GM23338 (cell line): ENCODE measurements at places on chromosomes 6 and 20. TPM values are rescaled to one million over a fixed set of nuclear protein-coding genes. Genes with fewer than 3 reads are reported as not detected.
A peak's percentile ranks its signal among the peaks of the same experiment; 100 is the strongest.

GRCh38 chr6:1315560-1316386 is 3.9 kb downstream of the FOXQ1 start:
- DNase-seq = peak; percentile 21
- H3K4me1 ChIP-seq = peaks cover 14% of the 10 kb centered on the region
- H3K36me3 ChIP-seq = no peaks in the 10 kb centered on the region
- no peak overlapping the region for H3K27ac ChIP-seq
- peak overlapping the region; percentile 47; the same call in 1 of the 2 replicates for H3K4me3 ChIP-seq

DNA sequence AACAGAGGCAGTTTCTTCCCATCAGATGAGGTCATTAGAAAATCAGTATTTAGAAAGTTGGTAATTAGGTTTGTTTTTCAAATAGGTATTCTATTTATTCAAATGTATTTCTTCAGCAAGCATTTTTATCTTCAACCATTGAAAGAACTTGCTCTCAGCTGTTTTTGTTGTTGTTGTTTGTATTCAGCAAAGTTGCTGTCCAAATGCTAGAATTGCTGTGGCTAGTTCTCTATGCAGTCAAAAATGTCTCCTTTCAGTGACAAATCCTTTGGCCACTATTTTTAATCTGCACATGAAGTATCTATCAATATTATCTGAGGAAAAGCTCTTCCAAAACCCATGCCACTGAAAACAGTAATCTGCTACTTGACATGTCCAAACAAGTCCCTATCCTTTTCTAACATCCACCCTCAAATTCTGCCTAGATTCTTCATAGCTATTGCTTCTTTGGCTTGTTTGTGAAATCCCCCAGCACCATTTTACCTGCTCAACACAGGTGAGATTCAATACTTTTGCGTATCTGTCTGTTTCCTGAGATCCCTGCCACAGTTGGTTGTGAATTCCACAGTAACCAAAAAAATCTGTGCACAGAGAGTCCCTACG is 1005.4 kb downstream of the GRIK2 start:
- DNase-seq = peak; percentile 37
- H3K27me3 ChIP-seq = no peaks in the 10 kb centered on the region
- no peak overlapping the region for H3K4me3 ChIP-seq
- 0 out of 2 replicates have a peak overlapping the region, but pooled peaks have one; percentile 10 for H3K27ac ChIP-seq
- peaks cover 16% of the 10 kb centered on the region for H3K4me1 ChIP-seq
- no peaks in the 10 kb centered on the region for H3K36me3 ChIP-seq

Gene PACRG
- 0.17 and 1.7 TPM in 2 replicates for total RNA-seq

DNA sequence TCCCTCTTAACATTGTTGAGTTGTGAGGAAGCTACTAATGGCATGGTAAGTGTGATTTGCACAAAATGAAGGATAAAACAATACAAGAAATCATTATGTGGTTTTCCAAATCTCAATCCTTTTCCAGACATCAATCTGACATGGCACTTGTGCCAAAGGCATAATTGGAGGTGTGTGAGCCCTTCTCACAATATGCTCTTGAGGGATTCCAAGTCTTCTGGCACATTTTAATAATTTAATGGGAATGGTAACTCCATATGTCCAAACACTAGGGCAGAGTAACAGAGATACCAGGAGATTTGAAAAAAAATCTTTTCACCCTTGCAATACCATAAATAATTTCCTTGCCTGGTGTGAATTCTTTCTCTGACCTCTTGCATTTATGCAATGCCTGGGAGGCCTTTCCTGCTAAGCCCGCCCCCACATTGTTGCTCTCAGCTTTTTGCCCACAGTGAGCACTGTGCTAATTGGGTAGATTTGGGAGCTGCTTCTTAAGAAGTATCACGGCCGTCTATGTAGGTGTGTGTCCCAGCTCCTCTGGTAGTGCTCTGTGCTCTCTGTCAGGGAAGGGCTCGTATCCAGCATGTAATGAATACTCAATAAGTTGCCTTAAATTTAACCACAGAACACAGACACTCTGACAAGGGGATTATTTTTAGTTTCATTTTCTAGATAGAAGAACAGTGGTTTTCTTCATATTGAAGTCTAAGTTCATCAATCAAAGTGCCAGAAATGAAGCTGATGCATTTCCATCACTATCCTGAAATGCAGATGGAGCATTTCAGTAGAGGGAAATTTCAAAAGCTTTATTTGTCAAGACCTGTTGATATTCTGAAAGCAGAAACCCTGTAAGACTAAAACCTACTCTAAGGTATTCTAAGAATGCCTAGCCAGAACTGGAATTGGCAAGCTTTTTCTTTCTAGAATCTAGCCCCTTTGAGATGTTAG is 54.4 kb upstream of the CEP85L start:
- peaks cover 43% of the 10 kb centered on the region for H3K4me1 ChIP-seq
- no peak overlapping the region for H3K4me3 ChIP-seq
- peak; percentile 75 for DNase-seq
- H3K27me3 ChIP-seq = no peaks in the 10 kb centered on the region
- H3K36me3 ChIP-seq = no peaks in the 10 kb centered on the region
- H3K27ac ChIP-seq = peak overlapping the region; percentile 71

DNA sequence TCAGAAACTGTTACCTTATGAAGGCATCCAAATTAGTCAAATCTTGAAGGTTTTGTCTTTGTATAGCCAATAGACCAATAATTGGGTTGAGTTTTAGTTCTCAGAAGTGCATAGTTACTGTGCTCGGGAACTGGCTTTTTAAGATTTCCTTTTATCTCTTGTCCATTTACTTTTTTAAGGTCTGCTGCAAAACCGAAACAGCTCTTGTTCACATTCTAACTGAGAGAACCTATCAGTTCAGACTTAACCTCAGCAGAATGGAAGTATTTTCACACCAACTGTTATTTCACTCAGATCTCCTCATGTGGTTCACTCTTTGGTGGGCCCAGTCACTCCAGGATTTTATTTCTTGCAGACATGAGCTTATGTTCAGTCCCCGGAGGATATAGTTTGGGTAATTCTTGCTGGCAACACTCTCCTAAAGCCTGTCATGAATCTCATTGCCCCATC is 55.5 kb downstream of the TPBG start:
- DNase-seq = no peak
- no peaks in the 10 kb centered on the region for H3K27me3 ChIP-seq
- H3K4me1 ChIP-seq = no peaks in the 10 kb centered on the region
- H3K36me3 ChIP-seq = no peaks in the 10 kb centered on the region
- no peak overlapping the region for H3K27ac ChIP-seq

GRCh38 chr20:48880981-48881657 is 40.4 kb upstream of the ARFGEF2 start:
- no peaks in the 10 kb centered on the region for H3K27me3 ChIP-seq
- no peaks in the 10 kb centered on the region for H3K4me1 ChIP-seq
- no peak overlapping the region for H3K4me3 ChIP-seq
- H3K36me3 ChIP-seq = no peaks in the 10 kb centered on the region

GRCh38 chr6:14210077-14210476 is 92.5 kb downstream of the CD83 start:
- H3K4me1 ChIP-seq = peaks cover 14% of the 10 kb centered on the region
- no peak overlapping the region for H3K27ac ChIP-seq
- H3K27me3 ChIP-seq = peaks cover 13% of the 10 kb centered on the region; the same call in 1 of the 2 replicates
- H3K4me3 ChIP-seq = peak overlapping the region; percentile 65
- no peak for DNase-seq

DNA sequence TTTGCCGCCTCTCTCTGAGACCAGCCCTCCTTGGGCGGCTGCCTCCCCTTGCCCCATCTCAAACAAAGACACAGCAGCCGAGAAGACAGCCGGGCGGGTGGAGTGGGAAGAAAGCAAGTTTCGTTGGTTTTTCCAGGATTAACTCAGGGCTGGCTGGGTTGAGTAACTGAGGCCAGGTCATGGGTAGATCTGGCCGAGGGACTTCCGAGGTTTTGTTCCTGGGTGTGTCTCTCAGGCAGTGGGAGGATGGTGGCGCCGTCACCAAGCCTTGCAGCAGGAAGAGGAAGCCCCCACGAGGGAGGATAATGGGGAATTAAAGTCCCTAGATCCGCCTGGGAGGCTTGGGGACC is 167.2 kb downstream of the TTLL2 start:
- no peak overlapping the region for H3K27ac ChIP-seq
- H3K4me1 ChIP-seq = peaks cover 6% of the 10 kb centered on the region; the same call in 1 of the 2 replicates
- no peaks in the 10 kb centered on the region for H3K36me3 ChIP-seq
- no peak for DNase-seq
- no peaks in the 10 kb centered on the region for H3K27me3 ChIP-seq
- H3K4me3 ChIP-seq = no peak overlapping the region

DNA sequence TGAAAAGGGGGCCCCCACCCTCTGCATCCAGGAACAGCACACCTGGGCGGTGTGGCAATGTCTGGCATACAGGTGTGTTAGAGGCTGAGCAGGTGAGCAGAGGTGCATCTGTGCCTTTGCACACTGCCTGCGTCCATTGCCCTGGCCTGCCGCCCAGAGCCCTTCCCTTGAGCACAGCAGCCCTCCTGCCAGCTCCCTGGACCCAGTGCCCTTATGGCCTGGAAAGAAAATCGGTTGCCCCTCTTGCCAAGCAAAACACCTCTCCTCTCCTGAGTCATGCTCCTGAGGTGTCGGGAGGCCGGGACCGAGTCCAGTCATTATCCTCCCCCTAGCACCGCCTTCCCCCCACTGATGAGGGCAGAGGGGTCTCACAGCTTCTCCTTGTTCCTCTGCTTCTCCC is 259.9 kb downstream of the SMOC2 start:
- no peaks in the 10 kb centered on the region for H3K36me3 ChIP-seq
- H3K27me3 ChIP-seq = no peaks in the 10 kb centered on the region
- H3K4me3 ChIP-seq = no peak overlapping the region
- H3K4me1 ChIP-seq = peaks cover 5% of the 10 kb centered on the region; the same call in 1 of the 2 replicates
- H3K27ac ChIP-seq = no peak overlapping the region

Gene HLA-E
- total RNA-seq = 36.0 and 44.2 TPM in 2 replicates

Gene TCF15
- total RNA-seq = 2.0 and 3.8 TPM in 2 replicates

DNA sequence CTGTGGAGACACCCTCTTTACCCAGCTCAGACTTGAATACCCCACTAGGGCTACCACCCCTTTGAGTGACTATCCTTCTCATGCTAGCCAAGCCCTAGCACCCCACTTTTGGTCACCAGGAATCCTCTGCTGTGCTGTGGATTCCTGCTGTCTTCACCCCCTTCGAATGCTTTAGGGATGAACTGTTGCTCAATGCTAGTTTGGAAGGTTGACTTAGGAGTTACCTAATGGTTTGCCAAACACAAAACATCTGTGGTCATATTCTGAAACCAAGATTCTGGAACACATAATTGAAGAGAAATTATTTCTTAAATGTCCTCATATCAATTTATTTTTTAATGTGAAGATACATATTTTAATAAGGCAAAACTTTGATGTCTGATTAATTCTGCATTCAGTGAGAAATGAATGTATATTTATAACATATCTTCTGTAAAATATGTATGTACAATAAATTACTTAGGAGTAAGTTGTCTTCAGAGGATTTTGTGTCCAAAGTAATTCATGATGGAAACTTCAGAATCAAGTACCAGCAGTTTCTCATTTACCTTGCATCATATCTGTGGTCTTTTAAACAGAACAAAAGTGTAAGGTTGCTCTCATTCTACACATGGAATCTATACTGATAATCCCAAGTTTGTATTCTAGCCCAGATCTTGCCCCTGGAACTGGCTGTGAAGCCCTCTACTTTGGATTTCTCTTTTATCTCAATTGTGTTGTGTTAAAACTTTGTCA is 46.9 kb downstream of the TMEM200A start:
- no peak overlapping the region for H3K4me3 ChIP-seq
- H3K36me3 ChIP-seq = no peaks in the 10 kb centered on the region; the same call in 1 of the 2 replicates
- peaks cover 20% of the 10 kb centered on the region for H3K4me1 ChIP-seq
- no peak for DNase-seq

Gene YWHAB
- total RNA-seq = 120 and 121 TPM in 2 replicates

DNA sequence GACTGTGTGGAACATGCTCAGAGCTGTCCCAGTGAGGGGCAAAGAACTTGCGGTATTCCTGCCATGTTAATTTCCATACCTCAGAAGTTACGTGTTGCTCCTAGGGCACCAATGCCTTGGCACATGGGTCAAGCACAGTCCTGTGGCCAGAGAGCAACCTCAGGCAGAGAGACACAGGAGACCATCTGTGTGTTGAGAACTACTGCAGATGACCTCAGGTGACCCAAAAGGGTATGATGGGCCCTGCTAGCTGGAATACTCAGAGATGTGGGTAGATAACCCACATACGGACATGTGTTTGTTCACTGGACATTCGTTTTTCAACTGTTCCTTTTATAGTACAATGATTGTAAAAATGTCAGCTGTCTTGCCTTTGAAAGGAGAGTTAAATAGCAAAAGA is 71.5 kb upstream of the BMP2 start:
- no peak overlapping the region for H3K4me3 ChIP-seq
- no peaks in the 10 kb centered on the region for H3K36me3 ChIP-seq
- H3K27me3 ChIP-seq = no peaks in the 10 kb centered on the region
- DNase-seq = no peak

DNA sequence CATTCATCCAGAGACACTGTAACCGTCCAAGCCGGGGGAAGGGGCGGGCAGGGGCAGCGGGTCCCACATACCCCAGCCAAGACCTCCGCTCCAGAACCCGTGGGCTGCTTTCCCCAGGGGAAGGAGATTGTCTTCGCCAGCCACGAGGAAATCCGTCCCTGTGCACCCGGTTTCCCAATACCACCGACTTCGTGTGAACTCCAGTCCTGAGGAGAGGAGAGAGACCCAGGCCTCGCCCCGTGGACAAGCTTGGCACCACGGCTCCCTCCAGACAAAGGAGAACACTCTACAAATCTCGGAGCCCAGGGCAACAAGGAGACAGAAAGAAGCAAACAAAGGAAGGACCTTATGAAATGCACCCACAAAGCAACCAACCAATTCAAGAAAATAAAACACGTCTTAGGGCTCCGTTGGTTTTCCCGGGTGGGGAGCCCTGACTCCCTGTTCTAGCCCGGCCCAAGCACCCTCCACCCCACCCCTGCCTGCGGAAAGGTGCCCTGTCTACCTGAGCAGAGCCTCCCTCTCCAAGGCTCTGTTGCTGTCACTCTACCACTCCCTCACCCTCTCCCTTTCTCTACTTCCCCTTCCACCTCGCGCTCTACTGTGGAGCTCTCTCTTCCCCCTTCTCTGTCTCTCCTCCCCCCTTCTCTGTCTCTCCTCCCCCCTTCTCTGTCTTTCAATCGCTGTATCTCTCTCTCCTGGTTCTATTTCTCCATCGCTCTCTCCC is 1382.8 kb upstream of the DEFB115 start:
- no peak overlapping the region for H3K27ac ChIP-seq
- DNase-seq = no peak
- H3K4me1 ChIP-seq = no peaks in the 10 kb centered on the region
- H3K27me3 ChIP-seq = 0 out of 2 replicates have a peak, but pooled peaks cover 3% of the 10 kb centered on the region
- no peak overlapping the region for H3K4me3 ChIP-seq
- H3K36me3 ChIP-seq = no peaks in the 10 kb centered on the region

GRCh38 chr6:160462551-160463109 is 114.5 kb downstream of the SLC22A3 start:
- H3K4me1 ChIP-seq = no peaks in the 10 kb centered on the region
- H3K27ac ChIP-seq = no peak overlapping the region
- DNase-seq = no peak
- no peaks in the 10 kb centered on the region for H3K36me3 ChIP-seq

DNA sequence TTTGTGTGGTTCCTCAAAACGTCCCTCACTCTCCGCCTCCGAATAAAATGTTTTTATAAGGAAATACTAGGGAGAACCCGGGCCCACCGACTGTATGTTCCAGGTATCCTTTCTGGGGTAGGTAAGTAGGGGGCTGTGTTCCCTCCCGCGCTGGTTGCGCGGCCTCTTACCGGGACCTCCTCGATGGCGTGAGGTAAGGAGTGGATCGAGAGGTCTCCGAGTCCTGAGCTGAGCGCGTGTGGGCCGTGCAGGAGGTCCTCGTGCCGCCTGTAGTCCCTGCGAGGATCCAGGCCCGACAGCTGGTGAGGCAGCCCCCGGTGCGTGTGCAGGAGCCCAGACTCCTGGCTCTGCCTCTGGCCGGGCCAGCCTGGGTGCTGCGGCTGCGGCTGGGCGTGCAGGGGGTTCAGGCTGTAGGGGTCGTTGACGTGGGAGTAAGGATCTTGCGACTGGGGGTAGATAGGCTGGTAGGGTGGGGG is 5.1 kb downstream of the TFAP2A start:
- H3K36me3 ChIP-seq = no peaks in the 10 kb centered on the region
- peak overlapping the region; percentile 38 for H3K4me3 ChIP-seq
- H3K27me3 ChIP-seq = peaks cover 98% of the 10 kb centered on the region
- DNase-seq = peak; percentile 65
